ENCODE measurements at places on chromosomes 16 and 17. TPM values are rescaled to one million over a fixed set of nuclear protein-coding genes. Genes with fewer than 3 reads are reported as not detected.

CCL14 gene
- not detected for polyA plus RNA-seq

- DNase-seq: peak; percentile 4
Measured at GRCh38 chr16:22727285-22728166, 86.4 kb upstream of the HS3ST2 start.

SNAI3 gene
- polyA plus RNA-seq: 0.07 TPM

DNA sequence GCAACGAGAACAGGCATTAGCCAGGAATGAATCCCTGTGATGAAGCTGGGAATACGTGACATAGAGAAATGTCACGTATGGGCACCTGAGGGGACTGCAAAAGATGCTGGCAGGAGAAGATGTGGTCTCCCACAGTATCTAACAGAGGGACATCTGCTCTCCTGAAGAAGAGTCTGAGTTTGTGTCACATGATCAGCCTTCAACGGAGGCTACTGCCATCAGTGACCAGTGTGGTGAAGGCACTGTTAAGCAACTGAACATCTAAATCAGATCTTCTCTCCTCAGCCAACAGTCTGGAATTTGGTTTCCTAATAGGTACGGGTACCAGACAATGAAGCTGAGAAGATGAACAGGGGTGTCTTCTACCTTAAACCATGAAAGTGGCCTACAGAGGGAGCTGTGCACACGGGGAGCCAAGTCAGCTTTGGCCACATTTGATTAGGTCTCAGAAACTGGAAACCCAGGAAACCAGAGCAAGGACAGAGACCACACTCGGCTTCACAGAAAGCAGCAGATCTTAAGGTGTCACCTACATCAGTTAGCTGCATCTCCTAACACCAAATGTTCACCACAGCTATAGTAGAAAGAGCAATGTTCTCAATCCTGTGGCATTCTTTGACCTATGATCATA lies 41.8 kb downstream of the BRD7 start:
- DNase-seq: peak; percentile 46

GRCh38 chr16:30655815-30656347 lies 2.4 kb upstream of the FBRS start:
- no peak for DNase-seq

DNA sequence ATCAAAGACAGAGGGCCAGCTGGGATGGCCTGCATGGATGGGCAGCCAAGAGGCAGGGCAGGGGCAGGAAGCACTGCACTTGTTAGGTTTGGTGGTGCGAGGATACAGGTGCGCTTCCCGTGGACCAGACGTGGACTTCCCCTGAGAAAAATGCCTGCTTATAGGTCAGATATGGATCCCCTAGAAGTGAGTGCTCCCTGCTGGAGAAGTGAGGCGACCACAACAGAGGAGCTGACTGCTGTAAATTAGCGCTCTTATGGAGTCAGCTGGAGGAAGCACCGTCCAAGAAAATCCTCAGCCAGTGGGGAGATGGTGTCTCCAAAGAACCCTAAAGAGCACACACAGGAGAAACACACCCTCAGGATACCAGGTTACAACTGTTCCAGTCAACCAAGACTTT lies 27.7 kb upstream of the CCDC182 start:
- DNase-seq: no peak

GRCh38 chr17:16135461-16135860 lies 79.9 kb downstream of the NCOR1 start:
- DNase-seq: no peak
